Cardiac muscle cell (in vitro differentiated cells and primary cell): ENCODE measurements at places on chromosomes 4 and X.

- H3K36me3 ChIP-seq: no peaks in the 10 kb centered on the region
Observed at GRCh38 chr4:88003261-88003660, 4.2 kb upstream of the PKD2 start.

DNA sequence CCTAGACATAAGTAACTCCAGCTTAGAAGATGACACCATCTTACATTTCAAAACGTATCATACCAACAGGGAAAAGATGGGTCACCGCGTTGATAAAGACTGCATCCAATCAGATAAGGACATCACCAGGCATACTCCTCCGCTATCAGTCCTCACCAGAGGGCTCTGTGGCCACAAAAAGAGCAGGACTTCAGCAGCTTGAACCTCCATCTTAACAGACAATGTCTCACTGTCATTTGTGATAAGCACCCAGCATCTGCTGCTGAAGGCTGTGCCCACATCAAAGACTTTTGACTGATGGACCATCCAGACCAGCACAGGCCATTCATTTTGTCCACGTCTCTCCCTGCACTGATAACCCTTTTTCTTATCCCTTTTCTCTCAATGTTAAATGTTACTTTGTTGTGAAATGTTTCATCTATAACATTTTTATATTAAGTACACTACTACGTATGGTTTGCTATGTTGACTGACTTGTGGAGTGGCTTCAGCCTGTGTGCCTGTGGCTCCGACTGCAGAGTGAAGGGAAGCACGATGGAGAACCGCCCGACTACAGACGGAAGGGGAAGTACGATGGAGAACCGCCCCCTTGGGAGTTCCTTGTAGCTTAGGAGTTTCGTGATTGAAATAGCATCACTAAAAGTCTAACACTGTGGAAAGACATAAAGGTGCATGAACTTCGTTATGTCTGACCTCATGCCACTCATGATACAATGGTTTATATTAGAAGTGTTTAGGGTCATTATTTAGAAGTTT lies 595.4 kb upstream of the AGA start:
- no peaks in the 10 kb centered on the region for H3K36me3 ChIP-seq
- no peaks in the 10 kb centered on the region for H3K4me1 ChIP-seq
- no peak overlapping the region for H3K27ac ChIP-seq

DNA sequence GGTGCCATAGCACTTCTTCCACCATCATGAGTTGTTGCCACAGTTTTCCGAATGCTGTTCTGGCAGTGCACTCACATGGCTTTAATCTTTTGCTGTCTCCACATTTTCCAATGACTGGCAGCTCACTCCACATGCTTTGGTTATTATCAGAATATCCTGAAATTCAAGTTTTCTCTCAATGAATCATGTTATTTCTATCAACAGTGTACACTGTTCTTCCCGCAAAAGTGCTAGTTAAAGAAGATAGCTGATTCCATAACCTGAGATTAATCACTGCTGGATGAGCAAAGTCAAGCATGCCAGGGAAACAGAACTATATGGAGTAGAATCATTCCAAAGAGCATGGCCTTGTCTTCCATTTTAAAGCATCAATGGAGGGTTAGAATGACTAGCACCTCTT lies 14.6 kb upstream of the IL13RA2 start:
- no peaks in the 10 kb centered on the region for H3K36me3 ChIP-seq
- H3K27me3 ChIP-seq: no peaks in the 10 kb centered on the region
- H3K4me1 ChIP-seq: no peaks in the 10 kb centered on the region
- no peak overlapping the region for H3K27ac ChIP-seq

DNA sequence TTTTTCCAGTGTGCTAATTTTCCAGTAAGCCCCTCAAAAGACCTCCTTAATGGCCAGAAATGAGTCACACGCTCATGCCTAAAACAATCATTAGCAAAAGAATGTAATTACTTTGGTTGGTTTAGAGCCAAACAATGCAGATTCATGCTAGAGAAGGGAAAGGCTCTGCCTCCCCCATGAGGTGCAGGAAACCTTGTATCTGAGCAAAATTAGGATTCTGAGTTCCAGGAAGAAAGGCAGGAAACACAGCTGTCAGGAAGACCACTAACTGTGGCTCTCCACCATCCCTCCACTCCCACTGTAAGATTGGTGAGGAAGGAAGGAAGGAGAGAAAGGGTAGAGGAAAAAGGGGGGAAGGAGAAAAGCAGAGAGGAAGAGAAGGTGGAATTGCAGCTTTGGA lies 104.9 kb upstream of the DHX15 start:
- DNase-seq: no peak
- no peaks in the 10 kb centered on the region for H3K4me1 ChIP-seq
- no peak overlapping the region for H3K27ac ChIP-seq
- H3K4me3 ChIP-seq: no peak overlapping the region
- H3K27me3 ChIP-seq: no peaks in the 10 kb centered on the region

DNA sequence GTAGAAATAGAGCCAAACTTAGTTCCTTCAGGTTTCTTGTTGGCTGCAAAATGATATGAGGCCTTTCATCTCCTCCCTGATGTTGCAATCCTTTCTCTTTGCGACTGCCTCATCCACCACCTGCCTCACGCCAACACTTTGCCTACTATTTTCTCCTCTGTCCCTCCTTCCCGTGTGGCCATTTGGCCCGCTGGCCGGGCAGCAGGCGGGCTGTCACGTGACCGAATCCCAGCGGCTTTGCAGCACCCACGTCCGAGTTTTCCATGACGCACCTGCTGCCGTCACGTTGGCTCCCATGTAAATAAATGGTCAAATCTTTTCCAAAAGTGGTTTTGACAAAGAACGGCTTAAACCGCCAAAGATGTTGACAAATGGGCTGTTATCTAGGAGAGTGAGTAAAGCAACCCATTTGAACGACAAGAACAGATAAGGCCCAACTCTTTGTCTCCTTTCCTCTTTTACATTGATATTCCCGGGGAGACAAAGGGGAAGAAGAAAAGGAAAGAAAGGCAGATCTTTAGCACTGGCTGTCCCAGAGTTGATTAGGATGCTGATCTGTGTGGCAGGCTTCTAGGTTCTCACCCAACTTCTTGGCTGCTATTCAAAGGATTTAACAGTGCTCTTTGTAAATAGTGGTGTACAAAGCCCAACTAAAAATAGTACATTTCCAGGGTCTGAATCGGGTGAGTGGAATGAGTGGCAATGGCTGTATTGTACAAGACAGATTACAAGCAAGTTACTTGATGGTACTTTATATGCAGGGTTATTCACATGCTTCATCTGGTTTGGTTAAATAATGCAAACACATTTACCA lies 174.2 kb upstream of the JADE1 start:
- no peaks in the 10 kb centered on the region for H3K36me3 ChIP-seq
- peak overlapping the region; percentile 18 for H3K27ac ChIP-seq
- peaks cover 9% of the 10 kb centered on the region for H3K4me1 ChIP-seq
- peak; percentile 99 for DNase-seq

DNA sequence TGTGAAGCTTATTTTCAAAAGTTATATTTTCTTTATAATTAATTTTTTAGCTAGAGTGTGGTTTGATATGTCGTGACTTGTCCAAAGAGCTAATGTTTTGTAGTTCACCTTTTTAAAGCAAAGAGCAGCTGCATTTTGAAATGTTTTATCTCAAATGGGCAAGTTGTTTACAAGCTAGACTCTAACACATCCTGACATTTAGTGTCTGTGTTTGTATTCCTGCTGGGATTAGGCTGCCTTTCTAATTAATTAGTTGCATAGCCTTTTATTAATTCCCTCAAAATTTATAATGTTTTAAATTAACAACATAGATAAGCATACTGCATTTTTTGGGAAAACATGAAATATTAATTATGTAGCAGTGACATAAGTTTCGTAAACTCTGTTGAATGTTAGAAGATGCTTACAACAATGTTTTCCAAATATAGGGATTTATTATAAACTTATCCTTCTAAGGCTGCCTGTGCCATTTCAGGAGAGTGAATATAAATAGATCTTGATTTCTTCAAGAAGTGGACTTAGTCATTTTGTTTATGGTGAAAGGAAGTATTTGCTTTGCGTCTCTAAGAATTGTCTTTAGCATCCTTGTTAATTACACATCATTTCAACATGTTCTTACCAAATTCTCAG lies 37.7 kb upstream of the NUDT6 start:
- no peaks in the 10 kb centered on the region for H3K4me1 ChIP-seq
- H3K27me3 ChIP-seq: no peaks in the 10 kb centered on the region
- no peaks in the 10 kb centered on the region for H3K36me3 ChIP-seq
- H3K27ac ChIP-seq: no peak overlapping the region
- H3K4me3 ChIP-seq: no peak overlapping the region
- DNase-seq: no peak

DNA sequence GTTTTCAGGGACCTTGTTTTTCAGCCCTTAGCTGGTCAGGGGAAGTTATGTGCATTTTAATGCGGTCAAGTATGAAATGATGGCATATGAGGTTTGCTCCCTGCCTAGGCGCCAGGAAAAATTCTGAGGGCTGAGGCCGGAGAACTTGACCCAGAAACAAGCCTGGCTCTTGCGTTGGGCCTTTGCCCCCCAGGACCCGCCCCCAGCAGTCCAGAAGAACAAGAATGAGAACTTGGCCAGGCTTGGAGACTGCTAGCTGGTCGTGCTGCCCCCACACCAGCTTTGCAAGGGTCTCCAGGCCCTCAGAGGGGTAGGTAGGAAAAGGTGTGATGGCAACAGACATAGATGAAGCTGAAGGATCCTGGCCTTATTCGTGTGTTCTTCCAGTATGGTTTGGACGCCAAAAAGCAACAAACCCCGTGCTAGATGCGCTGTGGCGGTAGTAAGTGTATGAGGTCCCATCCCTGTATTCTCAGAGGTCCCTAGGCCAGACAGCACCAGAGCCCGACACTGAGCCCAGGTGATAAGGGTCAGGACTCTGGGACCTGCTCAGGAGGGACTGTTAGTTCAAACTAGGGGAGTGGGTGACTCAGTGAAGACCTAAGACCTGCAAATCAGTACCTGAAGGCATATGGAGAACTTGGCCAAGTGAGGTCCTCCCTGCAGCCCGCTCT lies 10.5 kb downstream of the NKX3-2 start:
- DNase-seq: no peak
- H3K36me3 ChIP-seq: no peaks in the 10 kb centered on the region
- no peak overlapping the region for H3K27ac ChIP-seq

DNA sequence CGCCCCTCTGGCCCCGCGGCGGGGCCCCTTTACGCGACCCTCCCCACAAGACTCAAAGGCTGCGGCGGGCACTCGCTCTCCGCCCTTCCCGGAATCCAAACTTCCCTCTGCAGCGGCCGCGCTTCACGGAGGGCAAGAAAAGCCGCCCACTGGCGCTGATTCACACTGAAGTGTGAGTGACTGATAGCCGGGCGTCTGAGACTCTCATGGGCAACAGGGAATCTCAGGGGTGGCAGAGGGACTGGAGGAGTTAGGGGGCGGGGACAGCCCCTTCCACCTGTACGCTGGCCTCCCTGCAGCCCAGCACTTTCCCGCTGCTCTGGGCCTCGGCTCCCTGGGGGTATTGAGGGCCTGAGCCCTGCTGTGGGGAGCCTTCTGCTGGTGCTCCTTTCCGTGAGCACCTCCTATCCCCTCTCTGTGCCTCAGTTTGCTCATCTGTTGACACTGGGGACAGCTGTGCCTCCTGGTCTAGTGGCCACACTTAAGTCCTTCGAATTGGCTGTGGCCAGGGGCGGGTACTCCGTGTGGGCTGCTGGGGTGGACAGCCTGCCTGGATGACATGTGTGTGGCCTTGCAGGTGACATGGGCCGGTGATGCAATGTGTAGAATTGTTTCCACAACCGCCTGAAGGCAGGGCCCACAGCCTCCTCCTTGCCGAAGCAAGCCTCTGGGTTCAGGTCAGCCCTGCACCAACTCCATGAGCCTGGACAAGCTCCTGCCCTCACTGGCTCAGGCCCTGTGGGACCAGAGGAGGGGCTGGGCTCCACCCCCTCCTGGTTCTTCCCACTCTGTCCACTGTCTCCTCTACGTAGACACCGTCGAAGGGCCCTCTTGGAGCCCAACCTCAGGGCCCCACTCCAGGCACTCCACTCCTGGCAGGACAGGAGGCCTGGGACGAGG lies 951 bp downstream of the SH3BP2 start:
- DNase-seq: no peak
- H3K27ac ChIP-seq: no peak overlapping the region
- no peaks in the 10 kb centered on the region for H3K27me3 ChIP-seq
- peaks cover 10% of the 10 kb centered on the region for H3K4me1 ChIP-seq
- no peaks in the 10 kb centered on the region for H3K36me3 ChIP-seq

GRCh38 chrX:120774606-120775005 lies 101.1 kb downstream of the CT47B1 start:
- H3K4me3 ChIP-seq: no peak overlapping the region
- DNase-seq: no peak
- H3K4me1 ChIP-seq: no peaks in the 10 kb centered on the region
- H3K36me3 ChIP-seq: no peaks in the 10 kb centered on the region
- no peaks in the 10 kb centered on the region for H3K27me3 ChIP-seq
- H3K27ac ChIP-seq: no peak overlapping the region

DNA sequence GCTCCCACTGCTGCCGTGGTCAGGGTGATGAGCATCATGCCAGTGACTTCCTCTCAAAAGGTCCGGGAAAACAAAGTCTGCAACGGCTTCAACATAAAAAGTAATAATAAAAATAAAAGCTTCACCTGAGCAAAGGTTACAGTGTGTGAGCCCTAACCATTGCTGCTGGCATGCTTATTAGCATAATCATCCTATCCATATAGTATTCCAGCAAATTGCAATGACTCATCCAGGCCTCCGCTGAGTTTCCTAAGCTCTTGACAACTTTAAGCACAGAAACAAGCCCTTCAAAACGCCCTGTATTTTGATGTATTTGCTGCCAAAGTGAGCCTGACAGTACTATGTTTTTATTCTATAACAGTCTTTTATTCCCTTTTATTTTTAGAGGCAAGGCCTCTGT lies 100.5 kb downstream of the AASDH start:
- DNase-seq: peak; percentile 34
- no peak overlapping the region for H3K4me3 ChIP-seq
- H3K27ac ChIP-seq: no peak overlapping the region
- no peaks in the 10 kb centered on the region for H3K36me3 ChIP-seq
- no peaks in the 10 kb centered on the region for H3K27me3 ChIP-seq

- peak; percentile 46 for DNase-seq
- H3K4me3 ChIP-seq: no peak overlapping the region
- no peaks in the 10 kb centered on the region for H3K36me3 ChIP-seq
Observed at GRCh38 chrX:30489323-30489722, 88.2 kb downstream of the TASL start.
